ENCODE measurements at places on chromosomes 13 and 19.

- DNase-seq, result peak; percentile 2
Measured at GRCh38 chr19:21482863-21483276, 22.5 kb upstream of the ZNF429 start.

GRCh38 chr19:48122421-48122820 is 11.8 kb upstream of the PLA2G4C start:
- no peak for DNase-seq

GRCh38 chr13:25874907-25875306 is 176.9 kb downstream of the SHISA2 start:
- no peak for DNase-seq

- peak; percentile 22 for DNase-seq
Measured at GRCh38 chr13:21637296-21637695, 33.3 kb upstream of the MICU2 start.

DNA sequence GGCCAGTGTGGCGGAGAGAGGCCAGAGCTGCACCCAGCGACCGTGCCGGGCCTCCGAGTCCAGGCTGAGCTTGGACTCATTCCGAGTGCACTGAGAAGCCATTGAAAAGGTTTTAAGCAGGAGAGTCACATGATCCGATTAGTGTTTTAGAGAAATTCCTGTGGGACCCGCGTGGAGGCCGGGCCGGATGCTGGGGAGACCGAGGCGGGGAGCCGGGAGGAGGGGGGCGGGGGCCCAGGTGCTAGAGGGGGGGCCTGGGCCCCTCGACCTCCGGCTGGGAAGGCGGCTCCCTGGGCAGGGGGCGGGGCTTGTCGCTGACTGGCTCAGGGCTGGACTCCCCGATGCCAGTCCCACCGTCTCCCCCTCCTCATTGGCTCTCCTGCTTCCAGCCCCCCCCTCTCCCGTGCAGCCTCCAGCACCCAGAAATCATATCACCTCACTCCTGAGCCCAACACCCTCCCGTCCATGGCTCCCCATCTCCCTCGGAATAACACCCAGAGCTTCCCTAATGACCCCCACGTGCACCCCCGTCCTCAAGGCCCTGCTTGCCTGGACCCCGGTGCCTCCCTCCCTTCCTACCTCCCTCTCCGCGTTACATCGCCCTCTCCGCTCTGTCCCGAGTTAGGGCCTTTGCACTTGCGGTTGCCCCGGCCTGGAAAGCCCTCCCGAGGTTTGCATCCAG is 5.2 kb upstream of the ZNF579 start:
- peak; percentile 85 for DNase-seq

GRCh38 chr19:10690341-10690781 is 10.9 kb upstream of the QTRT1 start:
- peak; percentile 42 for DNase-seq

DNA sequence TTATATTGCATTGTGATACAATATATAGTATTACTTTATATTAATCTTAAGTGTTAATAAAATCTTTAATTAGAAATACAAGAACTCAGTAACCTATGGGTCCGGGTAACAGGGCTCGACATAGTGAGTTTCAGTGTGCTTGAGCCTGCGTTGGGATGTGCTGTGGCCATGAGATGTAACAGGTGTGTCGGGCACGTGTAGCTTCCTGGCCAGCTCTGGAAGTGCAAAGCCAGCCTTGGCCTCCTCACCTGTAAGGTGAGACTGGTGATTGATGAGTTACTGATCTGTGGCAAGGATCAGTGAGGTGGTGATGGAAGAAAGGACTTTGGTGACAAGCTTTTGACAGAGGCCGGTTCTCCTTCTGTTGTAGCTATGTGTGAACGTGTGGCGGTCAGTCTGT is 19.2 kb downstream of the ATP4B start:
- DNase-seq, result no peak

DNA sequence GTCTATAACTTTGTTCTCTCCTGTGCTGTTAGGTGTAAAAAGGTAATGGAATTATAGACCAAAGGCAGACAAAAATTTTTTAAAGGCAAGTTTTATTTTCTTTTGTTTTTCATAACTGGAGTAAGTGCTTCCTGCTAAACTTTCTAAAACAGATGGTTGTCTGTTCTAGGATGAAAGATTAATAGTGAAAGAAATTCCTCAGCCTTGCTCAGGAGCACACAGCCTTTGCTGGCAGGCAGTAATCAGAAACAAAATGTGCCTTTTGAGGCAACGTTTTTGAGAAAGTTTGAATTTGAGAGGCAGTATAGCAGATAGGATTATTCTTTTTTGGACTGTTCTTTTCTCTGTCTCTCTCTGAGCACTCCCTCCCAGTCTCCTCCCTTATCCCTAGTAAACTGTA is 2749.5 kb downstream of the PCDH9 start:
- DNase-seq, result peak; percentile 11

- no peak for DNase-seq
Measured at GRCh38 chr13:50596776-50597203, 246.7 kb downstream of the DLEU7 start.

GRCh38 chr13:93309886-93310523 is 83.4 kb downstream of the GPC6 start:
- peak; percentile 74 for DNase-seq

GRCh38 chr19:16822648-16823047 is 6.5 kb upstream of the SIN3B start:
- DNase-seq, result no peak
